Hepatic stellate cell (primary cell): ENCODE measurements at places on chromosomes 3 and 15.

DNA sequence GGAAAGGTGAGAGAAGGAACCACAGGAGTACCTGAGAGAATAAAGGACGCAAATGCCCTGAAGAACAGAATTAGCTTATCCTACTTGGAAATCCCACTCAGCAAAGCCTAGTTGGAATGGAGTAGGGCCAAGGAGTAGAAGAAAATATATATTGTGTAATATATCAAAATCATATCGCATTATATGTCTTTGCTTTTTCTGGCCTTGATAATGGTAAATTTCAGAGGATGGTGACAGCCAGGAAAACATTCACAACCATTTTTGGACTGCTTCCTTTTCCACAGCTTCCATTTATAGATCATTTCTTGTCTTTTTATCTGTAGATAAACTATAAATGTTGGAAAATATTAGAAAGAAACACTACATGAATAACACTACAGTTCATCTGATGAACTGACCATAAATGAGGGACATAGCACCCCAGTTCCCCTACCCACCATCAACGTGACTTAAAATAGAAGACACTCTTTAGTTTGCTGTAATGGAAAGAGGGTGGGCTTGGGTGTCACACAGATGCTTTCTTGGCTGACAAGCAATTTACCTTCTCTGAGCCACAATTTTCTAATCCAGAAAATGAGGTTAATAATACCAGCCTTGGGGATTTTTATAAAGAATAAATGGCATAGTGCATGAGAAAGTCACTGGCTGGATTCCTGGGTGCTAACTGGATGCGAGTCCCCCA is 569.6 kb downstream of the NTRK3 start:
- no peak for DNase-seq

GRCh38 chr3:54965746-54966145 is 37.9 kb upstream of the LRTM1 start:
- DNase-seq: peak; percentile 45

GRCh38 chr3:123679712-123680386 is 95.0 kb upstream of the HACD2 start:
- no peak for DNase-seq

DNA sequence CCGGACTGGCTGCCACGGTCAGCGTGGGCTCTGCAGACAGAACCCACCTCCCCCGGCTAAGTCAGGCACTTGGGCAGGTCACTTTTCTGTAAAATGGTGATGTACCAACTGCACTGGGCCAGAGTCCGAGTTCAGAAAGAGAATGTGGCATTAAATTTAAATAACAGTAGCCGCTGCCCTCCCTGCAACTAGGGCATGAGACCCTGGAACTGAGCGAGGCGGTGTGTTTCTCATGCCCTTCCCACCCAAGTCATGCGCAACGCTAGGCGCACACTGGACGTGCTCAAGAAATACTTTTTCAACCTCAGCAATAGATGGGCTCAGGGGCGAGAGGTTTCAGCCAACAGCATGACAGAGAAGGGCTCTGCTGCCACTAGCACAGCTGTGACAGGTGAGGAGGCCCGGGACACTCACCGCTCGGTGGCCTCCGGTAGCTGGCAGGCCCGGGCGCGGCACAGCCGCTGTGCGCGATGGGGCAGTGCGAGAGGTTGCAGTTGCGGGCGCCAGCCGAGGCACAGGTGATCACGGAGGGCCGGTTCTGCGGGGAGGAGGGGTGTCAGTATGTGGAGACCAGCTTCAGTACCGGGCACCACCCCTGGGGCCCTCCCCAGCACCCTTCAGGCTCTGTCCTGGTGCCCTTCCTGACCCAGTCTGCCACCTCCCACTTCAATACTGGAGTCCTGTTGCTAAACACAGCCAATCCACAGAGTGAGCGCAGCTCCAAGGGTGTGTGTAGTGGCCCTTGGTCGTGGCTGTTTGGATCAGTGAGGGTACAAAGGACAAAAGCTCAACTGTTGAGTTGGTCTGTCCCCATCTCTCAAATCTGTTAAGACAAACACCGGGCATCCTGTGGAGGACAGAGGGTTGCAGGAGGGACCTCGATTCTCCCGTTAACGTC is 84.5 kb downstream of the VGLL4 start:
- DNase-seq: no peak

DNA sequence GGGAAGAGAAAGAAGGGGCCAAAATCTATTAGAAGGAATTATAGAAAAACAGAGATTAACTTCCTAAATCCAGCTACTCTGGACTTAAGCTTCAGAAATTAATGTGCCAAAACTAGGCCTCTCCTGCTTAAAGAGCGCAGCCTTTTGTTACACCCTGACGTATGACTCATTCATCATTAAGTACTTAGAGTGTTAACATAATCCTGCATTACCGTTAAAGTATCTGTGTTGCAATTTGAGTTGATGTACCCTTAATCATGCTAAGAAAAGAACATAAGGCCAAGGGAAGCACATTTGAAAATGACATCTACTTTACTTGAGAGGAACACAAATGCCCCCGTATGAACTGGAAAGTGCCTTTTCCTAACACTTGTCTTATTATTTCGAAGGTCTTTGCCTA is 7.9 kb downstream of the HTR3D start:
- DNase-seq: no peak

DNA sequence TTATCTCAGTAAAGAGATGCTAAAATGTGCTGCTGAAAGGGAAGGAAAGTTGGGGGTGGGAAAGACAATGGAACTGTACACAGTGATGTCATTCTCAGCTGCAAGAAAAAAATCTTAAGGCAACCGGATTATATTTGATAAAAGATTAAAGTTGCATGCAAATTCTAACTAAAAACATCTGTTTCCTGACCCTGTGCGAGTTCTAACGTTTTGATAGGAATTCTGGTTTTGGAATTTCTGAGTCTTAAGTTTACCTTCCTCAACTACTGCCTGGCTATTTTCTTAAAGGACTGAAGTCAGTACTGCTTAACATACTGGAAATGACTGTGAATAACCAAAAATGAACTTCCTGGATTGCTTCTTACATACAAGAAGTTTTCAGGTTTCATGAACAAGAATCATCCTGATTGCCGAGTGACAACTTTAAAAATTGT is 115.5 kb downstream of the SLC25A26 start:
- DNase-seq: peak; percentile 11

GRCh38 chr15:66763186-66764071 is 61.4 kb downstream of the SMAD6 start:
- DNase-seq: no peak

GRCh38 chr15:43441316-43441715 is 51.6 kb downstream of the TP53BP1 start:
- peak; percentile 46 for DNase-seq

DNA sequence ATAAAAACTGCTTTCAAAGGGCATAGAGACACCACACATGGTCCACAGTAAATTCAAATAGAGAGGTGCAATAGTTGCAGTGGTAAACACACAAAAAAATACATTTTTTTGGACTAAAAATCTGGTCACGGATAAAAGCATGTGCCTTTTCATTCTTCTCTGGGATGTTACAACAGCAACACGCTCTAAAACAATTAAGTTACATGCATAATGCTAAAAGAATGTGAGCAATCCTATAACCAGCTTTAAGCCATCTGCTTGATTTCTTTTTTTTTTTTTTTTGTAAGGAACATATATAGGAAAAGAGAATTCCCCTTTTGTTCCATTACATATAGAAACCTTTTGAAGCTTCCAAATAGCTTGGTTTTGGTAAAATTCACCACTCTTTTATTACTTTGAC is 20.0 kb downstream of the WNT5A start:
- DNase-seq: no peak
